Activated CD8-positive, alpha-beta memory T cell treated with anti-CD3 and anti-CD28 coated beads, Interleukin-2, amount 50 U/mL, for 4 hours (primary cell): ENCODE measurements at places on chromosomes 6 and 20.

DNA sequence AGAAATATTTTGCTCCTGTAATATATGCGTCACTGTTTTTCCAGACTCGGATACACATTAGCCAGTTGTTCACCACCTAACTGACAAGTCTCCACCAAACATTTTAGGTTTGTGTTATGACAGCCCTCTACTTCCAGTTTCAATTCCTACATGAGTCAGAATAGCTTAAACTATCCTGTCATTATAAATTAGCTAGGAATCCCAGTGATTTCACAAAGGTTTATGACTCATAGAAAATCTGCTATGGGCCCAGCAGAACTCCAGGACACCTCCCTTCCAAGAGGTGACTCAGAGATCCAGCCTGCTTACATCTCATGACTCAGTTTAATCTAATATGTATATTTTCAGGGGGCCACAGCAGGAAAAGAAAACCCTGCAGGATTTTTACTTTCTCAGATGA lies 17.4 kb upstream of the PLCB4 start:
- DNase-seq: no peak

DNA sequence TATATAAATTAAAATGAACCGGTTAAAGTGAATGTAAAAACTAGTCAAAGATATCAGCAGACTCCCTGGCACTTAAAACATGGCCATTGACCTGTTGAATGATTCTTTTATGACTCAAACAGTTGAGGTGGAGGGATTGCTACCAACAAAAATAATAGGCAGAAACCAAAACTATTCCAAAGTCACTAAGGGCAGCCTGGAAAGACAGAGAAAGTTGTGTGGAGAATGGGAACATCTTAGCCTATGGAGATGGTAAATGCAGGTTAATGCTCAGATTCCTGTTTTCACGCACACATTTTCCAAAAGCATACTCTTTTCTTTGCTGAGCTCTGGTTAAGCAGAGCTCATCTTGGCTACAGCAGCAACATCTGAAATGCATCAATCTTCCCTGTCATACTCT lies 553.5 kb downstream of the HACE1 start:
- no peak for DNase-seq

GRCh38 chr20:53580376-53581111 lies 13.1 kb downstream of the ZNF217 start:
- no peak for DNase-seq

GRCh38 chr6:41935193-41935574 lies 6.4 kb downstream of the CCND3 start:
- no peak for DNase-seq

GRCh38 chr6:25118038-25118437 lies 161.1 kb upstream of the CARMIL1 start:
- DNase-seq: no peak

GRCh38 chr6:65117817-65118409 lies 589.1 kb downstream of the EYS start:
- no peak for DNase-seq

DNA sequence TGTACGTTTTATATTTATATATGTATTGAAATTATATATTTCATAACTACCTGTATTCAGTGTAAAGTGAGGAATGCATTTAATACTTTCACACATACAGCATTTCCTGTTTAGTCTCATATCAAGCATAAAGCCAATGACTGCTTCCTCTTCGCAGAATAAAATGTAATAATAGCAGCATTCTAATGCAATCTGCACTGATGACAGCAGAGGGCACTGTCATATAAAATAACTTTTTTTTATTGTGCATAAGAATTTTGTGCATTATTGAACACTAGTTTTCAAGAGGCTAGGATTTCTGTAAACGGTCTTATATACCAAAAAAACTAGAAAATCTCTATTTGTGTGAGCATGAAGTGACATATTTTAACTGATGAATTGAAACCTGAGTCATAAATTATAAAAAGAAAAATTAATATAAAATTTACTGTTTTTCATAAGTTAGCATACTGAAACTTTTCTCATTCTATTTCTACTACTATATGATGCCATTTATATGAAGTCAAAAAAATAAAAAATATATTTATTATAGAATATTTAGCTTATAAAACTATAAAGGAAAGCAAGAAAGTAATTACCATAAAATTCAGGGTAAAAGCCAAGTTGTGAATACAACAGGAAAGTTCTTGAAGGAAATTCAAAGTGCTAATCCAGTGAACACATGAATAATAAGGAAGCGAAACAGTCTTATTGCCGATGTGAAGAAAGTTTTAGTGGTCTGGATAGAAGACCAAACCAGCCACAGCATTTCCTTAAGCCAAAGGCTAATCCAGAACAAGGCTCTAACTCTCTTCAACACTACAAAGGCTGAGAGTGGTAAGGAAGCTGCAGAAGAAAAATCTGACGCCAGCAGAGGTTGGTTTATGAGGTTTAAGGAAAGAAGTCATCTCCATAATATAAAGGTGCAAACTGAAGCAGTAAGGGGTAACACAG lies 36.3 kb downstream of the RNF146 start:
- DNase-seq: peak; percentile 38

DNA sequence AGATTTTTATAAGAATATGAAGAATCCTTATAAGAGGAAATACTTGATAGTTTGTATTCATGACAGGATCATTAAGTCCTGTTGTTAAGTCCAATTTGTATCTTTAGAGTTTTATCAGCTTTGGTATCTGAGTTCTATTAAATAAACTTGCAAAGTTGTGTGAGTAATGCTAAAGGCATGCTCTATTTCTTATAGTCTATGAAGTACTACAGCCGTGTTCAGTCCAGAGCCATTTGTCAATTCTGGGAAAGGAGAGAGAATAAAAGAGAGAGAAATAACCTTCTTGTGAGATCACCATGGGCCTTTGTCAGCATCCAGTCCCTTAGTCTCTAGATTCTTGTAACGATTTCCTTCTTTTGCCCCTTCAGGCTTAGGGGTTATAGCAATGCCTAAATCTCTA lies 181.2 kb upstream of the POU3F2 start:
- no peak for DNase-seq

GRCh38 chr20:32071395-32072167 lies 19.5 kb downstream of the HCK start:
- no peak for DNase-seq

GRCh38 chr20:57277398-57278105 lies 11.1 kb upstream of the BMP7 start:
- no peak for DNase-seq

DNA sequence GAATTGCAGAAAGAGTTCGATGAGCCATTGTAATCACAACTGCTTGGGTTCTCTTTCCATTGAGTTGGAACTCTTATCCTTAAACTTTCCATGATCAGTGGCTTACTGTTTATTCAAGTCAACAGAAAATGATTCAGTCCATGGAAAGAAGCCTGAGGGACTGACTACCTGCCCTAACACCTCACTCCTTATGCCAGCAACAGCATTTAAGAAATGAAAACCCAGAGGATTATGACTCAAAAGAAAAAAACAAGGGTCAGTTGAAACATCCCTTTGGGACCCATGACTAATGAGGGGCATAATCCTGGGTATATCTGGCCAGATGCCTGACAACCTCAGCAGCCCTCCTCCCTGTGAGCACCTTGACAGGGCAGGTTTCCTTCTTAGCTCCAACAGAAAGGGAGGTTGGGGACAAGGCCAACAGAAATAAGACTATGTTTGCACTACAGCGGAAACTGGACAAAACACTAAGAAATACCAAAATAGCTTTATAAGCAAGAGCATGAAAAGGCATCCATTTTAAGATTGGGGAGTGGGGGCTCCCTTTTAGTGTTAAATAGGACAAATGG lies 106.7 kb downstream of the MAP3K5 start:
- DNase-seq: no peak

DNA sequence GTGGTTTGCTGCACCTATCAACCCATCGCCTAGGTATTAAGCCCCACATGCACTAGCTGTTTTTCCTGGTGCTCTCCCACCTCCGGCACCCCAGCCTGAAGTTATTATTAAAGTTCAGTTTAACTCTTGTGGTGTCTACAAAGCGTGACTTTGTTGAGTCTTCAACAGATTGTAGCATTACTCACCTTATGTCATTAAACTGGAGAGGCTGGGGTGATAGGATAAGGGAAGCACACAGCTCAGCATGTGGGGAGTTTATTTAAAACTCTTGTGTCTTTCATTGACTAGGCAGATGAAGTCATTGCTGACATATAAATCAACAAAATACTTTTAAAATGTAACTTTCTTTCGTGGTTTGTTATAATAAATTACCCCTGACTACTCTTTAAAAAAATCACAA lies 84.7 kb upstream of the GCM1 start:
- no peak for DNase-seq

GRCh38 chr20:59013959-59014608 lies 5.1 kb upstream of the TUBB1 start:
- no peak for DNase-seq

GRCh38 chr6:170290296-170291128 lies at the start of gene DLL1:
Gene DLL1 (minus strand): TSS chr6:170291078. CDS start chr6:170290139, 939 bp downstream.
- peak; percentile 45 for DNase-seq

DNA sequence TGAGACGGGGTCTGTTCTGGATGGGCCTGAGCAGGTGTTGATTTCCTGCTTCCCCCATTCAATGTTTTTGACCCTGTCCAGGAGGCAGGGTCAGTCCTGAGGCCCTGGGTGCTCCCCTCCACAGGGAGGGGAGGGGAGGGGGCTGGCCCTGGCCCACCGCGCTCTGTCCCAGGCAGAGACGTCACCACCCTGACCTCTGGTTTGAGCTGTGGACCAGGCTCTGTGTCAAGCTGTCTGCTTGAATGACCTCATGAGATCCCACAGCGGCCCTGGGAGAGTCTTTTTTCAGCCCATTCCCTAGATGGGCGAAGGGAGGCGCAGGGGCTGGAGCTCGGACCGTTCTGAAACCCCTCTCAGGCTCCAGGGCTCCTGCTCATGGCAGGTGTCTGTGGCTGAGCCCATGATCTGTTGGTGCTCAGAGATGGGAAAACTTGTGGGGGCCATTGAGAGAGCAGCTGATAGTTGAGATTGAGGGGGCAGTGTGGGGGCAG lies 8.9 kb upstream of the LKAAEAR1 start:
- DNase-seq: no peak

DNA sequence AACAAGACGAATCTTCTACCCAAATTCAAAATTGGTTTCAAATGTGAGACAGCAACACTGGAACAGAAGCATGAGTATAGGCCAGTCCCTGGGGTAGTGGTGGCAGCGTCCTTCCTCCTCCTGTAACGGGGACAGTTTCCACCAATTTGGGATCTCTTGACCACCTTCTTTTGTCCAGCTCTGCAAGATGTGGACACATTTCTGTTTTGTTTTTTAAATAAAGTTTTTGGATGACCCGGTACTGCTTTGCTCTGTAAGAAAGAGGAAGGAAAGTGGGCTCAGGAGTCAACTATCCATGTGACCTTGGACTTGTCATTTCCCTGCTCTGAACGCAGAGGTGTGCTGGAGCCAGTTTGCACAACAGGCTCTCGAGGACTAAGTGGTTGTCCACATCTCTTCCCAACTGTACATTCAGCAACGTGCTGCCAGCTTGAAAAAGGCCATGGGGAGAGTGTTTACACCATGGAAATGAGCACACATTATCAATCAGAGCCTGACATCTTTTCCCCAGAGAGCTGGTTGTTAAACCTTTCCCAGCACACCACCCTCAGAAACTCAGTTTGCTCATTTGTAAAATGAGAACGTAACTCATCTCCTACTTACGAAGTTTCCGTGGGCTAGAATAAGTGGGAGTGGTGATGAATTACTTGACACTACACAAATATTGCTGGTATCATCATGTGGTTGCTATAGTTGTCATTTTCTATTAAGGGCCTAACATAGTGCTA lies 66.5 kb downstream of the ADTRP start:
- no peak for DNase-seq

DNA sequence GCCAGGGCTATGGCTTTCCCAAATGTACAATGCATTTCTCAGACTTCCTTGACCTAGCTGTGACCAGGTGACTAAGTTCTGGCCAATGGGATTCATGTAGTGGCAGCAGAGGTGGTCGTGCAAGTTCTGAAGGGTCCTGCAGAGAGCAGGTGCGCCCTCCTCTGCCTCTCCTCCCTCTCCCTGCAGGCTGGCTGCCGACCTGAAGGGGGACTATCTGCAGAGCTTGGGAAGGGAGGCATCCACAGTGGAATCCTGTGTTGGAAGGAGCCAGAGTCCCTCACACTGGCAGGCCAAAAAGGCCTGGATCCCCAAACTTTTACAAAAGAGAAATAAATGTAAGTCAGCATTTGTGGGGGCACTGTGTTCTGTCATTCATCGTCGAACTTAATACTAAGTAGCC lies 66.6 kb downstream of the CDH26 start:
- DNase-seq: no peak

GRCh38 chr6:101232961-101233360 lies 160.5 kb upstream of the GRIK2 start:
- no peak for DNase-seq

DNA sequence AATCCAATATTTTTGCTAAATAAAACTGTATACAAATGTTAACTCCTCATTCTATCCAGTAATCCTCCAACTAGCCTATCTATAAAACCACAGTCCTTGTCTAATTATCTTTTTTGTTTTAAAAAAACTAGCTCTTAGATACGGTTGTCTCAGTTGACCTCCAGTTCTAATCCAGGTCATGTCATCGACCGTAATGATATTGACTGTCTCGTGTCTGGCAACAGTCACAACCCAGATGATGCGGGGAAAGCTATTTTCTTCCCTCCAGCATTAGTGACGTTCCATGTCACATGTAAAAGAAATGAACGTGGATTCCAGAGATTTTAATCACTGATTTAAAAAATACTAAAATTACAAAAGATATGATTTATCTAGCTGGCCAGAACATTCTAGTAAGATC lies 35.5 kb downstream of the HEBP2 start:
- DNase-seq: no peak

DNA sequence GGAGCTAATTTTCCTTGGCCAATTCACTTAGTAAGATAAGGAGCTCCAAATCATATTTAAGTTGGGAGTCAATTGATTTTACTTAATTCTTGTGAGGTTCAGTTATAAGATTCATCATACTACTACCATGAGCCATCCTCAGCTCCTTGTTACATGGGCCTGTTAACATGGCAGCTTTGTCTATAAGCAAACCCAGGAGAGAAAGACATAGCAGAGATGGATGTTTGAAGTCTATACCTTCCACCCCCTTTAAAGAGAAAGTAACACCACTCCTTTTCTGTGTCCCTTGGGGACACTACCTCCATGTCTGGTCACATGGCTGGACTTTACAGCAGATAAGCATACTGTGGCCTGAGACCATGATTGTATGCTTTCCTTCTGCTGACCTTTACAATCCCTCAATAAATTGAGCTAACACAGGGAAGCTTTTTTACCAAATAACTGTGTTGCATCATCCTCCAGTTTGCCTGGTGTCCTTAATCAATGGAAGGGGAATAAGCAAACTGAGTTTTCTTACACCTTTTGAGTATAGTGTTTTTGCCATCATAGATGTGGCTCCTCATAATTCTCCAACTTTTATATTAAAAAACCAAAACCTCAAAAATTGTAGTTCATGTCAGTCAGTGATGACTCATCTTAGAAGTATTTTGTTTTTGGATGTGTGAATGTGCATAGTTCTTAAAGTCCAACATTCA lies 9.8 kb upstream of the ZNFX1 start:
- no peak for DNase-seq

- no peak for DNase-seq
Observed at GRCh38 chr6:35015996-35016395, 125.1 kb downstream of the TCP11 start.

GRCh38 chr20:57900226-57900905 lies 190.6 kb upstream of the PMEPA1 start:
- no peak for DNase-seq
